Stimulated activated CD8-positive, alpha-beta memory T cell treated with anti-CD3 and anti-CD28 coated beads, Interleukin-2, amount 100 ng/mL, for 1 hour (primary cell): ENCODE measurements at places on chromosomes 6 and 20.

GRCh38 chr6:90890683-90891330, 303.9 kb upstream of the MAP3K7 start:
- DNase-seq: no peak

GRCh38 chr6:7703148-7703680, 22.7 kb upstream of the BMP6 start:
- DNase-seq: no peak

DNA sequence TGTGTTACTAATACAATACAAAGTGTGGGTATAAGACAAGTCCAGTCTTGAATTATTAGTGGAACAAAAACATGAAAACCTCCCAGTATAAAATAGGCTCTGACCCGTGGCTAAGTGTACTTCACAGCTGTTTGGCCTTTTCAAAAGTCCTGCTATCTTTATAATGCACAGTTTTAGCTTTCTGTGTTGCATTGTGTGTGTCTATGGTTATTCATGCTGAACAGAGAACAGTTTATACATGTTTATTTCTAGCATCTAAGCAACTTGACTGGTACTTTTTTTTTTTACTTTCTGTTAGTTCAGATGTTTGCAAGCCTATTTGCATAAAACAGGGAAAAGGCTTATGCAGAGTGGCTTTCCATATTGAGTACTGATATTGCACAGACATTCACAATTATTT, 119.2 kb upstream of the CCN2 start:
- DNase-seq: no peak

DNA sequence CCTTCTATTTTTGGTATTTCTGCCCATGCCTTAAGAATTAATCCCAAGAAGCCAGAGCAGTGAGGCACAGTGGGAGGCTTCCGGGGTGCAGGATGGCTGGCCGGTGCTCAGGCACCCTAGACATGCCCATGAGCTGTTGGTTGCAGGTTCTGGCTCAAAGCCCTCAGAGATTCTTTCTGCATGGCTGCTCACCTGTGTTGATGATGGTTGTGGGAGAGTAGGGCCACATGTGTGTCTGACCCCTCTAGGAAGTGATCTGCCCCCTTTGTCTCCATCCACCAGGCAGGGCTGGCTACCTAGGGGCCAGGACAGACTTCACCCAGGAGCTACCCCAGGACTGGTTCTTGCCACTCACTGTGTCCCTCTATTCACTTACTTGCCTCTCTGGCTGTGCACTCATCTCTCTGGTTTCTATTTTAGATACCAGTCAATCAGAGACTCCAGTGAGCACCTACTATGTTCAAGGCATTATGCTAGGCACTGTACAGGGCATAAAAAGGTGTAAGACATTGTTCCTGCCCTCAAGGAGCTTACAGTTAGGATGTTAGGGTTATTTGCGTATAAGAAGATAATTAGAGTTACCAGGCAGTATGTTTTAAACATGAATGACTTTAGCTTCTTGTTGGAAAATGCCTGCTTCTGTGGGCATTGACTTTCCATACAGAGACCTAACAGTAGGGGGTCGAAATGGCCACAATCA, 16.8 kb downstream of the CD83 start:
- DNase-seq: no peak

DNA sequence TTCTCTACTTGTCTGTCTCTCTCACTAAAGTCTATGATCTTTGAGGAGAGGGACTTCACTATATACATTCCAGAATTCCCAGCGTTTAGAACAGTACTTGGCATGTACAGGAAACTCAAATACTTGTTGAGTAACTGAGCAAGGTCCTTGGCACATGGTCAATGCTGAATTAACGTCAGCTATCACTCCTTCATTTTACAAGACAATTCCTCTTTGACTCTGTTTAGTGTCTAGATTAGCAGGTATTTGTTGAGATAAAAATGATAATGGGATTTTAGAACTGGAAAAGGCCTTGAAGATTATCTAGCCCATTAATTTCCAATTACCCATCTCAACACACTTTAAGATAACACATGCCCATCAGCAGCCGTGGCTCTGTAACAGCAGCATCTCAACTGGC, 6.6 kb upstream of the GUCA1B start:
- no peak for DNase-seq

- DNase-seq: no peak
Observed at GRCh38 chr6:84271061-84271716, 43.7 kb upstream of the CEP162 start.

- DNase-seq: no peak
Observed at GRCh38 chr20:50554694-50555579, 44.8 kb downstream of the PTPN1 start.

GRCh38 chr6:108565893-108566292, 5.2 kb downstream of the FOXO3 start:
- DNase-seq: no peak

GRCh38 chr6:68760485-68760884, 125.4 kb downstream of the ADGRB3 start:
- no peak for DNase-seq

DNA sequence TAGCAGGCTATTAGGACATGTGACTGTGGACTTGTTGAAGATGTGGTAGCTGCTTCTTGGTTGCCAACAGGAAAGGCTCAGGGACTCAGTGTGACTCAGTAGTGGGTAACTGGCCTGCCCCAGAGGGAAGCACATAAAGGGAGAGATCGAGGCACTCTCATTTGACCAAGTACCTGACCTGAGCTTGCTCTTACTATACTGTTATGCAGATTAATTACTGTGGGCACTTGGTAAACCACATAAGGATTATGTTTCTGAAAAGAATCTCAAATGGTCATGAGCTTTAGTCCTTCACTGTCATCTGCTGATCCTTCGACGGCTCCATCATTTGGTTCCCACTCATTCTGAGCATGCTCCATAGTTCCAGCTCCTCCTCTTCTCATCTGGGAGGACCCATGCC, 48.2 kb upstream of the RPL7L1 start:
- DNase-seq: no peak

DNA sequence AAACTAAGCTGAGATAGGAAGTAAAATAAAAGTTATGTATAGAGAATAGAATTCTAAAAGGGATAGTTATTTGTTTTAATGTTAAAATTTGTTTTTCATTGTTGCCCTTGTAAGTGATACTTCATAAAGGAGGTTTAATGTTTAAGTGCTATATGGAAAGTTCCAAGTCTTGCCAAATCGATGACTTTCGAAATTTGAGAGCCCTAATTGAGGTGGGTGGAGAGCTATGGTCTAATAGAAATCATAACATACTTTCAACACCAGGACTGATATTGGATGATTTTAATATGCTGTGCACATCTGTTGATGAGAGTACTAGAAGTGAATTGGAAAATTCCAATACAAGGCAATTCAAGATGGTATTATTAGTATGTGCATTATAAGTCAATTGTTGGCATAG, 64.6 kb downstream of the RNF144B start:
- no peak for DNase-seq

- no peak for DNase-seq
Observed at GRCh38 chr6:155212106-155212505, 51.7 kb upstream of the CLDN20 start.

- DNase-seq: no peak
Observed at GRCh38 chr6:132931936-132932514, 117.7 kb downstream of the RPS12 start.

- DNase-seq: no peak
Observed at GRCh38 chr6:159061805-159062563, 17.2 kb upstream of the TAGAP start.

DNA sequence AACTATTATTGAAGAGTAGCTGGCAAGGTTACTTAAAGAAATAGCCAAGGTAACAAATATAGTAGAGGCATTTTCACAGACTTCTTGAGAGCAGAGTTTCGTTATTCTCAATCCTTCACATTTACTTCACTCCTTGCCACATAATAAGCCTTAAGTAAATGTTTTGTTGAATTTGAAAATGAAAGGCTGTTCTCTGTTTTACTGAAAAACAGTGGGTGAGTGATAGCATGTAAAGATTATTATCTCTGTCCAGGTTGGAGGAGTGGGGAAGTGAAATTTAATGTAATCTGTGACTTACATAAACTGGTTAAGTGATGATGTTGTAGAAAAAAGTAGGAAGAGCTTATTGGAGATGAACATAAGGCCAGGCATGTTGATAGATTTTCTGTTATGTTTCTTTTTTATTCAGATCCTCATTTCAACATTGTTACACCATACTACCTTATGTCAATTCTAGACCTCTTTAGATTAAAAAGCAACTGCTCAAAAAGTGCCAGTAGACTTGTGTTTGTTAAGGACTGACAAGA, 55.0 kb downstream of the QKI start:
- no peak for DNase-seq

DNA sequence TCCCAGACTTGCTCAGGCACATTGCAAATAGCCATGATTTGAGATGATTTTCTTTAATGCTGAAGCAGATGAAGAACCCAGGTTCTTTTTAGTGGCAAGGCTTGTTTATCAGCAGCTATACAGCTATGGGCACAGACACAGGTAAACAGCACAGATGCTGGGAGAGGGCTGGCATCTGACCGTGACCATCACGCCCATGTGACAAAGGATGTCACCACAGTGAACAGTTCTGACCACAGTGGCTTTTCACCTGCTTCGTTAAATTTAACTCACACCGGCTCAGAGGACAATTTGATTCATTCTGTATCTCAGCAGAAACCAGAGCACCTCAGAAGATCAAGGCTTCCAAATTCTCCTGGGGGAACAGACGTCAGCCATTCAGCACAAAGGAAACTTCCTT, 142.6 kb downstream of the CDH26 start:
- no peak for DNase-seq

GRCh38 chr6:146598772-146599405, at the start of gene ADGB:
Gene ADGB, plus strand, starts transcription at chr6:146598972. Its CDS starts 69 bp downstream, at chr6:146599041.
- DNase-seq: no peak

DNA sequence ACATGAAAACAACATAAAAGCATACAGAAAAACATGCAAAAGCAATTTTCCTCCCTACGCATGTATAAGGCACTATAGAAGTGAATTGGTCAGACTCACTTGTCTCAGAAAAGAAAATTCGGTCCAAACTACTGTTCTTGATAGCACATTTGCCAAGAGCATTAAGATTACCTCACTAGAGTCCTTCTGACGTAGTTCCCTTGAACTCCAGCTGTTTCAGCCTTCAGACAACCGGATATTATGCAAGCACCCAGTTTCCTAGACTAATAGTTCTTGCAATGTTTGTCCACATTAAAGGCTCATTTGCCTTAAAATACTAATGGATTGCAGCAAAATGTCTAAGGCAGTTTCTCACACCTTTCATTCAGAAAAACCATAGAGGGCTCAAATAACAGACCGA, 2.5 kb upstream of the CASS4 start:
- no peak for DNase-seq

- DNase-seq: no peak
Observed at GRCh38 chr20:3032624-3033023, 10.8 kb upstream of the GNRH2 start.

GRCh38 chr6:26536571-26537159, 1.5 kb upstream of the HMGN4 start:
- no peak for DNase-seq

- DNase-seq: no peak
Observed at GRCh38 chr6:114366899-114367298, 24.1 kb upstream of the HS3ST5 start.

- no peak for DNase-seq
Observed at GRCh38 chr6:24891004-24891403, 44.8 kb downstream of the RIPOR2 start.

DNA sequence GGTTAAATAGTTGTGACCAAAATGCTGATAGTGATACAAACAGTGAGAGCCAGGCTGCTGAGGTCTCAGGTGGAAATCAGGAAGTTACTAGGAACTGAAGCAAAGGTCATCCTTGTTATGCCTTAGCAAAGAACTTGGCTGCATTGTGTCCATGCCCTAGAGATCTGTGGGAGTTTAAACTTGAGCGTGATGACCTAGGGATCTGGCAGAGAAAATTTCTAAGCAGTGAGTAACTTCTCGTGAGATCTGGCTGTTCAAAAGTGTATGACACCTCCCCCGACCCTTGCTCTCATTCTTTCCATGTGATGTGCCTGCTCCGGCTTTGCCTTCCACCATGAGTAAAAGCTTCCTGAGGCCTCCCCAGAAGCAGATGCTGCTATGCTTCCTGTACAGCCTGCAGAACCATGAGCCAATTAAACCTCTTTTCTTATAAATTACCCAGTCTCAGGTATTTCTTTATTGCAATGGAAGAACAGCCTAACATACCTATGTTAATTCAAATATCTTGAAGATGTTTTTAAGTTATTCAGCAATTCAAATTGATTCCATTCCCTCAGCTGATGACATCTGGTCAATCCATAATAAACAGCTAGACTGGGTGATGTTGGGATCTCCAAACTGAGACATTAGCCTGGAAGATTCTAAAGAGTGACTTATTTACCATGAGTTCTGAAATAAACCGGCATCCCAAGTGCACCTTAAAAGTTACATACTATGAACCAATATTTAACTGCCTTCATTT, 33.8 kb downstream of the KIF16B start:
- no peak for DNase-seq

DNA sequence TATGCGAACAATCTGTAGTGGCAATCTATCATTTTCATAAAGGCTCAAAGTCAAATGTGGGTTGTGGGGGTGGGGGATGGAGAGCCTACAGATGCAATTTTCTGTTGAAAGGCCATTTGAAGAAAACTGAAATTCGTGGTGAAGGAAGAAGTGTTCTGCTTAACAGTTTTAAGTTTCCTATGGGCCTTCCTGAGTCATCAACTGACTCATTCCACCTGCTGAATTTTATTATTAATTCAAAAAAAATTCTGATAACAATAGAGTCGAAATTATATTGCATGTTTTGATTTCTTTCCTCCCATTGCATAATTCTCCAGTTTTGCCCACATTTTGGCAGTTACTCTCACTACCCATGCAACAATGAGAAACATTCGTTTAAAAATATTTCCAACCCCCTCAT, 622.3 kb upstream of the ARID1B start:
- DNase-seq: no peak

- DNase-seq: no peak
Observed at GRCh38 chr6:99467509-99468106, 42.5 kb upstream of the PNISR start.

- DNase-seq: no peak
Observed at GRCh38 chr20:62346398-62347150, 20.5 kb downstream of the LAMA5 start.

DNA sequence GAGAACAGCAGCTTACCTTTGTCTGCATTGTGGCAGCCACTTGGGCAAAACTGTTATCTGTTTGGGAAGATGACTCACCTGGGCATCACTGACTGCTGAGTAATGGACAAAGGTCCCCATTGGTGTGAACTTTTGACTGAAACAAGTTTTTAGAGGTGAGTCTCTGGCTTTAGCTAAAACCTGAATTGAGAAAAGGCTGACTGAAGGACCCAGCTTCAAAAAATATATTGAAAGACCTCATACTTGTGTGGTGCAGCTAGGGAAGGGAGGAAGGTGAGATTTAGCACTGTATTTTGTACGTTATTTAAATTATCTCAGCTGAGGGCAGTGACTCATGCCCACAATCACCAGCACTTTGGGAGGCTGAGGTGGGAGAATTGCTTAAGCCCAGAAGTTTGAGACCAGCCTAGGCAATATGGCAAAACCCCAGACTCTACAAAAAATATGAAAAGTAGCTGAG, 4.5 kb upstream of the CITED2 start:
- DNase-seq: no peak

DNA sequence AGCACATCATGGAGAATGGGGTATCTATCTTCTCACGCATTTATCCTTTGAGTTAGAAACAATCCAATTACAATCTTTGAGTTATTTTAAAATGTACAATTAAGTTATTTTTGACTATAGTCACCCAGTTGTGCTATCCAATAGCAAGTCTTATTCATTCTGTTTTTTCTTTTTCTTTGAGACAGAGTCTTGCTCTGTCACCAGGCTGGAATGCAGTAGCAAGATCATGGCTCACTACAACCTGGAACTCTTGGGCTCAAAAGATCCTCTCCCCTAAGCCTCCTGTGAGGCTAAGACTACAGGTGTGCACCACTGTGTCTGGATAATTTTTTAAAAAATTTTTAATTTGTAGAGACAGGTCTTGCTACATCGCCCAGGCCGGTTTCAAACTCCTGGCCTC, 201.5 kb upstream of the ZNF217 start:
- DNase-seq: no peak
